ENCODE measurements at places on chromosomes 13 and 19.

- no peak for DNase-seq
These were observed 60.2 kb upstream of the TNFRSF19 start for GRCh38 chr13:23509781-23510543.

- no peak for DNase-seq
These were observed 630 bp downstream of the COQ8B start for GRCh38 chr19:40716031-40716481.

GRCh38 chr13:30864433-30865122 is 41.5 kb upstream of the MEDAG start:
- DNase-seq: no peak

- DNase-seq: no peak
These were observed 63.4 kb upstream of the TNFRSF19 start for GRCh38 chr13:23506807-23507291.

GRCh38 chr13:45370922-45371406 is 30.0 kb upstream of the TPT1 start:
- no peak for DNase-seq

DNA sequence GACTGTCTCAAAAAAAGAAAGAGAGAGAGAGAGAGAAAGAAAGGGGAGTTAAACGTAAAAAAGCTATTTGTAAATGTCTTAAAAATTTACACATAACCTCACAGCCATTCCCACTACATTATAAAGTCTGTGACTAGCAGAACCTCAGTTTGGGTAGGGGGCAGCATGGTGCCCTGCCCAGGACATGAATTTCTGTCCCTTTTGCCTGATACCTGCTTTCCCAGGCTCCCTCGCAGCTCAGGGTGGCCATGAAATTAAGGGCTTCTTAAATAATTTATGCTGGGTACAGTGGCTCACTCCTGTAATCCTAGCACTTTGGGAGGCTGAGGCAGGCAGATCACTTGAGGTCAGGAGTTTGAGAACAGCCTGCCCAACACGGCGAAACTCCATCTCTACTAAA is 4.8 kb downstream of the IFNL1 start:
- no peak for DNase-seq

DNA sequence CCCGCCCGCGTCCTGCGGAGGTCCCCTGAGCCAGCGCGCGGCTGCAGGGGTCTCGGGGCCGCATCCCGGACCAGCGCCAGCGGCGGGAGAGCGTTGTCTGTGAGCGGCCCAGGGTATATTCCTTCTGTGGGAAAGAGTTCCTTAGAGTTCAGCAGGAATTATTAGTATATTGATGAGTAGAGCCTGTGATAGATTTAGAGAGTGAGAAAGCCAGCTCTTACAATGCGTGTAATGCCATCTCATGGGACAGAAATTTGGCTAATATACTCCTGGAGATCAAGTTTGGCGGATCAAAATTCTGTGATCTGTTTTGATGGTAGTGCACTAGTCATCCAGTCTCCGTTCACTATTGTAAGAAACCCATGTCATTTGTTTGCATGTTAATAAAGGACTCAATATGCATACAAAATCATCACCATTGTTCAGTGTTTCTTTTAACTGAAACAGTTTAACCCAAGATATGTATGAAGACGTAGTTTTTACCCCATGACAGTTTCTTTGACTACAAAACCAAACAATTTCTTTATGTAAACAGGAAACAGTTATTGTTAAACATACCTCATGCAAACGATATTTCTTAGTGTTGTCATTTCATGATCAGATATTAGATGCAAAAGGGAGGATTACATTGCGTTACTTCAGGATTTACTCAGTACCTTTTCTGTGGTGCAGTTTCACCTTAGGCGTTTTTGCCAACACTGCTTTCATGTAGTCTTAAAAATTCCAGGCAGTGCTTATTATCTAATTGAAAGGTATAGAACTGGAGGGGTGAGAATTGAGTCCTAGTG is 9.9 kb downstream of the TNFRSF19 start:
- DNase-seq: no peak

DNA sequence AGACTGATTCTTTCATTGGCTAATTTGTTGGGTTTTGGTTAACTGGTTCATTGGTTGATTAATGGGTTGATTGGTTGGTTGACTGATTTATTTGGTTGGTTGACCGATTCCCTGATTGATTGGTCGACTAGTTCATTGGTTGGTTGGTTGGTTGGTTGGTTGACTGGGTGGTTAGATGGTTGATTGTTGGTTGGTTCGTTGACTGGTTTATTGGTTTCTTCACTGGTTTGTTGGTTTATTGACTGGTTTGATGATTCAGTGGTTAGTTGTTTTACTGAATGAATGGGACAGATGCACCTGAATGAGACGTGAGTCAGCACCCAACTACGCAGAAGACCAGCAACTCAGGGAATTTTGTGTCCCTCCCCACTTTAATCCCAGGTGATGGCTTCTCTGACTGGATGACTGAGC is 2.7 kb upstream of the NUP62 start:
- DNase-seq: no peak

- no peak for DNase-seq
These were observed 105.1 kb upstream of the ZNF507 start for GRCh38 chr19:32240316-32240715.

DNA sequence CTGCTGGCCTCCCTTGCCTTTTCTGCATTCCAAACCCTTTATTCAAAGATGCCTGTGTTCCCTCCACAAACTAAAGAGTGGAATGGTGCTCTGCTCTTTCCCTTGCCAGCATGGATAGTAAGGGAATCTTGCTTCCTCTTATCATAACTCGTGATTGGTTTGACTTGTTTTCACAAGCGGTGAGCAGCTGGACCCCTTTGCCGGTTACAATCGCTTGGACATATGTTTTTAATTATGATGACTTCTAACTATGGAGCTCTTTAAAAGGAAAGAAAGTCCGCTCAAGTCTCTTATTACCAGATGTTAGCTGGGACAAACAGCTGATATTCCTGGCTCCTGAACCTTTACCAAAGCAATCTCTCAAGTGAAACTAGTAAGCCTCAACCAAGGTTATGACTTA is 1094.7 kb downstream of the UQCRFS1 start:
- no peak for DNase-seq

DNA sequence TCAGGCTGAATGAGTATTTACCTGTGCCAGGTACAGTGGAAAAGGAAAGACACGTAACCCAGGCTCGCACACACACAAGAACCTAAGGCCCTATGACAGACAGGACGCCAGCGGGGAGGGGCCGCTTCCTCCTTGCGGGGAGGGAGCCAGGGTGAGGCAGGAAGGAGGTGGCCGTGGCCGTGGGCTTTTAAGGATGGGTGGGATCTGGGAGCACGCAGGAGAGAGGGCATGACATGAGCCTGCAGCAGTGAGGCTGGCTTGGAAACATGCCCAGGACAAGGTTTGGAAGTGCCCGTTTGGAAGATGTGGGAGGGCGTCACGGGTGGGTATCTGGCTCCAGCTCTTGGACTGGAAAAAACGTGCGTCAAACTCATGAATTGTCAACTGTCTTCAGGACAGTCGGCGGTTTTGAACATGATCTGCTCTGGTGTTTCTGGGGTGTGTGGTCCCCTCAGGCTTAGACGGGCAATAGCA is 20.1 kb downstream of the SH3GL1 start:
- DNase-seq: no peak

- no peak for DNase-seq
These were observed 32.6 kb upstream of the MTIF3 start for GRCh38 chr13:27482983-27483382.

GRCh38 chr19:2816641-2817040 is 3.0 kb upstream of the ZNF554 start:
- no peak for DNase-seq

DNA sequence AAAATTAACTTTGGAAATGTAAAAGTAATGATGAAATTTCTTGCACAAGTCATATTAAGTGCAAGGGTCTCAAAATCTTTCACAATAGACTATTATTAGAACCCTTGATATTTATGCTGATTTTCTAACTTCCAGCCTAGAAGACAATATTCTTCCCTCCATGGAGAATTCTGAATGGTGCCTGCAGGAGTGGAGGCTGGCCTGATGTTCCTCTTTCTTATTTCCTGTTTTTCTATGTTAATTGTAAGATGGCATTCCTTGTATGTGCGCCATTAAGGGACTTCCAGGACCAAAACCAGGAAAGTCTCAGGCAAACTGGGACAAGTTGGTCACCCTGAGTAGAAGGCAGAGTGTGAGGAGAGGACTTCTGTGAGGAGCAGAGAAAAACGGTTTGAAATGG is 294.9 kb downstream of the DLEU7 start:
- DNase-seq: no peak

GRCh38 chr19:49333811-49334288 is 1.4 kb upstream of the CD37 start:
- DNase-seq: no peak

GRCh38 chr19:46241626-46242025 is 12.1 kb downstream of the IGFL1 start:
- no peak for DNase-seq

DNA sequence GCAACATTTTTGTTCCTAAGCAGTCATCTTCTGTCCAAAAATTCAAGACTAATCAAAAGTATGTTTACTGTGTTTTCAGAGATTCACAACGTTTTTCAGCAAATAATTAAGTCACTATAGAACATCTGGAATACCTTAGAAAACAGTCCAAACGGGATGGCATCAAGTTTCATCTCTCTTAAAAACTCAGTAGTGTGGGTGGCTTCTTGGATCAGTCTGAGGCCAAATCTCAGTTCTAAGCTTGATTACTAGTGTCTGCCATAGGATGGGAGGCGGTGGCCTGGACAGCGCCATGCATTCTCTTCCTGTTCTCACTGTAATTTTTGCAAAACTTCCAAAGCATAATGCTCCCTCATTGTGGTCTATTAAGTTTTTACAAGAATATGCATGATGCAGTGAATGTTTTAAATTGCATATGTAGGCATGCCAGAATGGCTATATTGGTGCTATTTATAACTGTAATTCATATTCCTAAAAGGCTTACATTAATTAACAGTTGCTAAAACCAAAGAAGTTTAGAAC is 37.1 kb downstream of the ANKRD10 start:
- no peak for DNase-seq

DNA sequence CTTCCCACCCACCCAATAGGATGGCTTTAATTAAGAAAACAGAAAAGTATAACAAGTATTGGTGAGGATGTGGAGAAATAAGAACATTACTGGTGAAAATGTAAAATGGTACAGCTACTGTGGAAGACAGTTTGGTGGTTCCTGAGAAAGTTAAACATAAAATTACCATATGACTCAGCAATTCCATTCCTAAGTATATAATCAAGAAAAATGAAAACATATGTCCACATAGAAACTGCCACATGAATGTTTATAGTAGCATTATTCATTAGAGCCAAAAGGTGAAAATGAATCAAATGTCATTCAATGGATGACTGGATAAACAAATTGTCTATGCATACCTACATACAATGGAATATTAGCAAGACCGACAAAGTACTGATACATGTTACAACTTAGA is 16.9 kb downstream of the DZIP1 start:
- no peak for DNase-seq

DNA sequence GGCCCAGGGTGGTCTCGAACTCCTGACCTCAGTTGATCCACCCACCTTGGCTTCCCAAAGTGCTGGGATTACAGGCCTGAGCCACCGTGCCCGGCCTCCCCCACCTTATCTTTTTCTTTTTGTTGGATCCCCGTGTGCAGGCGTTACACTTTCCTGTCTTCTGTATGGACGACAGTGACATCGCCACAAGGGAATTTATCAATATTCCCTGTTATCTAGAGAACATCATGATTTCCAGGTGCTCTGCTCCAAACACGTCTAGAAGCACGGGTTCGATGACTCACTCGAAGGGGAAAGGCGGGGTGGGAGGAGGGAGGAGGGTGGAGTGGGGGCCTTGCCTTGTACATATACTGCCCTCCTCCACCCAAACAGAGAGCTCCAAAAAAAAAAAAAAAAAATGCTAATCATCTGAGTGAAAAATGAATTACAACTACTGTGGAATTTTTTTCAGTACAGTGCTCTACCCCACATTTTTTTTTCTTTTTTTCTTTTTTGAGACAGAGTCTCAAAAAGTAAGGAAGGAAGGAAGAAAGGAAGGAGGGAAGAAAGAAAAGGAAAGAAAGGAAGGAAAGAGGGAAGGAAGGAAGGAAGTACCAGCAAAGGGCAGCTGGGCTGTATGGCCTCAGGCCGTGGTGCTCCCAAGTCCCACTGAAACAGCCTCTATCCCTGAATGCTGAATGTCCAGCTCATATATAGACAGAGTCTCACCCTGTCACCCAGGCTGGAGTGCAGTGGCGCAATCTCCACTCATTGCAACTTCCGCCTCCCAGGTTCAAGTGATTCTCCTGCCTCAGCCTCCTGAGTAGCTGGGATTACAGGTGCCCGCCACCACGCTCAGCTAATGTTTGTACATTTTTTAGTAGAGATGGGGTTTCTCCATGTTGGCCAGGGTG is 36.8 kb downstream of the INSR start:
- no peak for DNase-seq

DNA sequence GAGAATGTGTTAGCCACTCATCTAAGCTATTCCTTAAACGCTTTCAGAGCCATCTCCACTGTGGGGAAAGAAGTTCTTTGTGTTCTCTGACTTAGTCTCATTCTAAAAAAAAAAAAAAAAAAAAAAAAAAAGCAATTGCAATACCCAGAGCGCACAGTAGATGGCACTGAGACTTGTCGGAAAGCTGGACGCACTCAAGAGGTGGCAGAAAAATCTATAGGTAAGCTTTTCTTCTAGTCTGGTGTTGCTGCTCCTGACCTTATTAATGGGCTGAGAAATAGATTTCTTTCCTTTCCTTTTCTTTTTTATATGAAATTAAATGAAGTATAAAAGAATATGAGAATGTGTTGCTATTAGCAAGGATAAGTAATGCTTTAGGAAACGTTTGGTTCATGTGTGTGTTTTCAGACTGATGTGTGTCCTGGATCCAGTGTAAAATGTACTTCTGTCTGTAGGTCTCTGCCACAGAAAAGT is 4.7 kb upstream of the GJB2 start:
- DNase-seq: peak; percentile 14

DNA sequence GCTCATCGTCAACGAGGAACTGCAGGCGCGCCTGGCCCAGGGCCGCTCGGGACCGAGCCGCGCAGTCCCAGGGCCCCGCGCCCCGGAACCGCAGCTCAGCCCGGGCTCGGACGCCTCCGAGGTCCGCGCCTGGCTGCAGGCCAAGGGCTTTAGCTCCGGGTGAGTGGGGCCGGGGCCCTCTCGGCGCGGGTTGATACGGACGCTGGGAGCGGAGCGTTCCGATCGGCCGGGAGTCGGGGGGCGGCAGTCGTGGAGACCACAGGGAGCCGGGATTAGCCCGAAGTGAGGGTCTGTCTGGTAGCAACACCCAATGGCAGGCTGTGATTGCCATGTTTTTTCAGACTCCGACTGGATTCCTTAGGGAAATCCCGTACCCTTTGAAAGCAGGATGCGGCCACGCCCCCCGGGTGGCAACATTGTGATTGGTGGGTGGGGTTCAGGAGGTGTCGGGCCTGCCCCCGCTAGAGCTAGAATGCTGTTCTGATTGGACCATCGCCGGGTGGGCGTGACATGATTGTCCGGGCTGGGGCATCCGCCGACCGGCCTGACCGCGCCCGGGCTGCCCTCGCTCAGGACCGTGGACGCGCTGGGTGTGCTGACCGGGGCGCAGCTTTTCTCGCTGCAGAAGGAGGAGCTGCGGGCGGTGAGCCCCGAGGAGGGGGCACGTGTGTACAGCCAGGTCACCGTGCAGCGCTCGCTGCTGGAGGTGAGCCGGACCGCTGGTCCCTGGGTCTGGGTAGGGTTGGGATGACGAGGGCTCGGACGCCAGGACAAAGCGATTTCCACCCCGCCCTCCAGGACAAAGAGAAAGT is 11.3 kb downstream of the EPS8L1 start:
- DNase-seq: peak; percentile 91

- DNase-seq: no peak
These were observed 49.4 kb downstream of the OR10H4 start for GRCh38 chr19:15998166-15998565.

GRCh38 chr13:39941911-39942551 is 286.6 kb downstream of the COG6 start:
- DNase-seq: no peak
